Heart left ventricle (tissue), 16 donors: ENCODE measurements at places on chromosomes 16 and 17. TPM values are rescaled to one million over a fixed set of nuclear protein-coding genes. Genes with fewer than 3 reads are reported as not detected.

DNA sequence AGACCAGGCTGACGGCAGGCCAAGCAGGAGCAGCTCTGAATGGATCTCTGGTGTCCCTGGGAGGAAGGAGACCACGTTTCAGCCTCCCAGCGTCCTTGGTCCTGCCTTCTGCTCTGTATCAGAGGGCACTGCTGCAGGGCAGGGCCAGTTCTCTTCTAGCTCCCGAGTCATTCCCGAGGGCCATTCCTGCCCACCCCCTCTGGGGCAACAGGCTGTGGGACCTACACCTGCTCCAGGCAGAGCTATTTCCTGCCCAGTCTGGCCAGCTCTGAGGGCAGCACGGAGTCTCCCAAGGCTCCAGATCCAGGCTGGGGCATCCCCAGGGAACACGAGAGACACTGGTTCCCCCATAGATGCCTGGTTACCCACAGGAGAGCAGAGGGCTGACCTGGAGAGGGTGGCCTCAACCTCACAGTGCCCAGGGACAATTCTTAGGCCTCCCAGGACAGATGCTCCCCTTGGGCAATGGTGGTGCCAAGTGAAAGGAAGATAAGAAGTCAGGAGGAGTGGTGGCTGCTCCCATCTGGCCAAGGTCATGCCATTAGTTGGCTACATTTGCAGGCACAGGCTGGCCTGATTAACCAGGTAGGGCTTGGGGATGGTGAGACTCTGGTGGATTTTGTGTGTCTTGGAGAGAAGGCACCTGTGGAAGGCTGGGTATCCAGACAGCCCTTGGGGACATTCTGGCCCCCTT, 2.0 kb downstream of the WFIKKN2 start:
- H3K36me3 ChIP-seq, result no peaks in the 10 kb centered on the region
- H3K4me3 ChIP-seq, result no peak overlapping the region
- DNase-seq, result no peak
- H3K27ac ChIP-seq, result no peak overlapping the region
- H3K4me1 ChIP-seq, result peaks cover 6% of the 10 kb centered on the region

- H3K36me3 ChIP-seq, result no peaks in the 10 kb centered on the region
- H3K27me3 ChIP-seq, result no peaks in the 10 kb centered on the region
- no peak overlapping the region for H3K27ac ChIP-seq
Measured at GRCh38 chr16:1188432-1189189, 35.7 kb downstream of the CACNA1H start.

- no peaks in the 10 kb centered on the region for H3K36me3 ChIP-seq
- peaks cover 11% of the 10 kb centered on the region for H3K27me3 ChIP-seq
- DNase-seq, result no peak
- peaks cover 6% of the 10 kb centered on the region for H3K4me1 ChIP-seq
- H3K27ac ChIP-seq, result no peak overlapping the region
Measured at GRCh38 chr17:3963237-3964201, 718 bp downstream of the ATP2A3 start.

- H3K4me1 ChIP-seq, result no peaks in the 10 kb centered on the region
- H3K27me3 ChIP-seq, result no peaks in the 10 kb centered on the region
- no peak for DNase-seq
- H3K36me3 ChIP-seq, result no peaks in the 10 kb centered on the region
- H3K4me3 ChIP-seq, result no peak overlapping the region
- no peak overlapping the region for H3K27ac ChIP-seq
Measured at GRCh38 chr17:70795620-70796019, 626.3 kb downstream of the KCNJ2 start.

DNA sequence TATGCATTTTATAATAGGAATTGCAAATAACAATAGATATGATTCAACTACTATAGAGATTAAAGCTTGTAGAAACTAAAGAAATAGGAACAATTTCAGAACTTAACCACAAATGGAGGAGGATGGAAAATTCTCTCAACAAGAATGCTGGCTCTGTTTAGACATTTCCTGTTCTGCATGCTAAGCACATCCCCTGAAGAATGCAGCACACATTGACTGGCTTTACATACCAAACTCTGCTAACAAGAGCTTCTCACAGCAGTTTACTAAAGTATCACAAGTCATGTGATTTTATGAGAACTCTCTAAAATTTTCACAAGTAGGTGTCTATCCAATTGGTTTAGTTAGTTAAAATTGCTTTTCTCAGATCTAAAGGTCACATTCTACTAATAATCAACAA, 85.2 kb downstream of the SPAG9 start:
- no peaks in the 10 kb centered on the region for H3K4me1 ChIP-seq
- no peak overlapping the region for H3K27ac ChIP-seq
- no peak overlapping the region for H3K4me3 ChIP-seq
- no peak for DNase-seq
- H3K36me3 ChIP-seq, result no peaks in the 10 kb centered on the region

DNA sequence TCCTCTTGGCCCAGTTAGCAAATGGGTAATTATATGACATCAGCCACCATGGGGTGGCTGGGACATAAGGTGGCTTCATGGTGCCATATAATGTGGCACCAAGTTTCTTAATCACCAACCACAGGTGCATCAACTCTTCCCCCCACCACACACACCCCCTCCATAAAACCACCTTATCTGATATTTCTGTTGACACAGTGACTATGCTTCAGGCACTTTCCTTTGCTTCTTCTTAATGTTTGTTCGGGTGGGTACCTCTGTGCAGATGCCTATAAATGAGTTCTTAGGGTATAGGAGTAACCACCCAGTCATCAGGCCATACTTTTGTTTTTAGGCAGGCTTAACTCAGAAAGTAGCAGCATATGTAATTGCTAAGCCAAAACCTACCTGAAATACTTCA, 29.5 kb downstream of the RNF43 start:
- H3K4me1 ChIP-seq, result no peaks in the 10 kb centered on the region
- no peak overlapping the region for H3K4me3 ChIP-seq
- H3K27me3 ChIP-seq, result no peaks in the 10 kb centered on the region
- no peak overlapping the region for H3K27ac ChIP-seq

DNA sequence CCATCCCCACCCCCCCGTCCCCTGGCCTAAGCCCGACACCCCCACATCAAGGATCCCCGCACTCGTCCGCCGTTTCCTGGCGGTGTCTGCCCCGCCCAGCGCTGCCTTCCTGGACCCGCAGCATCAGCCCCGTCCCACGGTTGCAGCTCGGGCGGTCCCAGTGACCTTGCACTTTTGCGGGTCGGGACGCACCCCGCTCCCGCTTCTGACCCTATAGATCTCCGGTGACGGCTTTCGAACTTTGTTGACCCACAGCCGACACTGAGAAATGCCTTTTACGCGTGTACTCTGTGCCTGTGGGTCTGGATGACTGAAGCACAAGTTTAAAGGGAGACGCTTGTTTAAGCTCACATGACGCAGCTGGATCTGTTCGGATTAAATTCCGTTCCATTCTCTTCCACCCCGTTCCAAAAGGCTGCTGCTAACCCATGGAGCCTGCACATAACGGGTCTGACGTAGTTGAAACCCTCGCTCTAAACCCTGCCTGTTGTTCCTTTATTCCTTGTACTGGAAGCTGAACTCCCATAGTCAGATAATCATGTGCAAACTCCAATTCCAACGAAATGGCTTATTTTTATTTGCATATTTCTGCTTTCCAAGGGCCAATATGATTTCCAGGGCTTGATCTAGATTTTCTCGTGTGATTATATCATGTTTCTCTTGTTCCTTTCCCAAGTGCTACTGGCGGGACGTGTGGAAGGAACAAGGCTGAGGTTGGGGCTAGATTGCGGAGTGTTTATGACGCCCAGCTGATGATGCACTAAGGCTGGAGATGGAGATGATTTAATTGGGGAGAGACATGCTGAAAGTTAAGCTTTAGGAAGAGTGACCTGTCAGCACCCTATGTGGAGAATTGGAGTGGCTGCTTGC, 834 bp downstream of the FLYWCH1 start:
- peak overlapping the region; percentile 95 for H3K27ac ChIP-seq
- H3K4me3 ChIP-seq, result peak overlapping the region; percentile 96
- peak; percentile 38 for DNase-seq
- no peaks in the 10 kb centered on the region for H3K27me3 ChIP-seq

GRCh38 chr17:41413353-41413957, 10.9 kb downstream of the KRT37 start:
- H3K36me3 ChIP-seq, result no peaks in the 10 kb centered on the region
- H3K27ac ChIP-seq, result no peak overlapping the region
- no peaks in the 10 kb centered on the region for H3K27me3 ChIP-seq
- peaks cover 3% of the 10 kb centered on the region for H3K4me1 ChIP-seq
- no peak overlapping the region for H3K4me3 ChIP-seq

DNA sequence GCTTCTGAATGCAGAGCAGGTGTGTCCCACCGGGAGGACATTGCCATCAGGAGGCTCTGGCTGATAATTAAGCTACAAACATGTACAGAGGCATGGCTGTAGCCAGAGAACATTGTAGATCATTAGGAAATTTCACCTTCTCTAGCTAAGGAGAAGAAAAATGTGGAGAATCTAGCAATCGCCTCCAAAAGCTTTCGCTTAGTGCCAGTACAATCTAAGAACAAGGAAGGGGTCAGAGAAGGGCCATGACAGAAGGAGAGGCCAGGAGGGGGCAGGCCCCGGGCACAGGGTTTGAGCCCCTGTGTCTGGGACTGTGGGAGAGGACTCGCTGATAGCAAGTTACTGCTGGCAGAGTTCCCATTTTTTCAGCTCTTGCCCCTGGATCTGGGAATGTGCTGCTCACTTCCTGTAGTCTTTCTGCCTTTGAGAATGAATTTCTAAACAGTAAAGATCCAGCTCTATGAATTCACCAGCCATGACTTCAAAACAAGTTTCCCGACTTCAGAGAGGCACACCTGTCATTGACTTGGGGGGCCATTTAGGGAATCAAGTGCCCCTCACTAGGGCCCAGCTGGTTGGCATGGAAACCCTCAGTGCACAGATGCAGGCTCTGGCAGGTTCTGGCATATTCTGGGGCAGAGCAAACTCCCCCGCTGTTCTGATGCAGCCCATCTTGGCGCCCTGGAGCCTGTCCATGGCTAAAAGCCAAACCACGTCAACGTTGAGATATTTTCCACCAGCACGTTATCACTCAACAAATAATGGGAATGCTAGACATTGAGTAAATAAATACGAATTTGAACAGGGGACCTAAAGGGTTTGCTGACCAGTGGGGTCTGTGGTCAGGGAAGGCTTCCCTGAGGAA, 59.5 kb upstream of the CACNG4 start:
- DNase-seq, result no peak
- peaks cover 7% of the 10 kb centered on the region for H3K4me1 ChIP-seq
- H3K27me3 ChIP-seq, result no peaks in the 10 kb centered on the region
- H3K27ac ChIP-seq, result peak overlapping the region; percentile 26

DNA sequence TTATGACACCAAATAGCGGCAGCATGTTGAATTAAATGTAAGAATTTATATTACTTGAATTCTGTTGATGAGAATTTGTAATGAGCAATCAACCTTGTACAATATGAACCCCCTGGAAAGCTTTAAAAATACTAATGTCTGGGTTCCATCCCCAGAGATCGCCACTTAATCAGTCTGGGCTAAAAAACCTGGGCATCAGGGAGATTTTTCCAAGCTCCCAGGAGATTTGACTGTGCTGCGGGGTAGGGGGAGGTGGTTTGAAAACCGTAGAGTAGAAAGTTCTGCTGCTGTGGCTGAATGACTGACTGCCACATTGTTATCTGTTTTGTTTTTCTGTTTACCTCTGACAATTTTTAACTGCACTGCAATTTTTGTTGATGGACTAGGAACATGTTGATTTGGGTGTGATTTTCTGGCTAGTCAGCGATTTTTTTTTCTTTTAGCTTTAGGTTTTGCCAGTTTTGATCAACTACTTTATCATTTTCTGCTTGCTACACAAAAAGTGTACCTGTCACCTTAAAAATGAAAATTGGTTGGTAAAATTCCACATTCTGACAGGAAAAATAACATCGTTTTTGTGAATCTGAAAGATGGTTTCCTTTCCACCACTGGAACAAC, 79.3 kb downstream of the PCTP start:
- H3K27ac ChIP-seq, result no peak overlapping the region
- no peaks in the 10 kb centered on the region for H3K4me1 ChIP-seq
- H3K36me3 ChIP-seq, result no peaks in the 10 kb centered on the region
- DNase-seq, result no peak

DNA sequence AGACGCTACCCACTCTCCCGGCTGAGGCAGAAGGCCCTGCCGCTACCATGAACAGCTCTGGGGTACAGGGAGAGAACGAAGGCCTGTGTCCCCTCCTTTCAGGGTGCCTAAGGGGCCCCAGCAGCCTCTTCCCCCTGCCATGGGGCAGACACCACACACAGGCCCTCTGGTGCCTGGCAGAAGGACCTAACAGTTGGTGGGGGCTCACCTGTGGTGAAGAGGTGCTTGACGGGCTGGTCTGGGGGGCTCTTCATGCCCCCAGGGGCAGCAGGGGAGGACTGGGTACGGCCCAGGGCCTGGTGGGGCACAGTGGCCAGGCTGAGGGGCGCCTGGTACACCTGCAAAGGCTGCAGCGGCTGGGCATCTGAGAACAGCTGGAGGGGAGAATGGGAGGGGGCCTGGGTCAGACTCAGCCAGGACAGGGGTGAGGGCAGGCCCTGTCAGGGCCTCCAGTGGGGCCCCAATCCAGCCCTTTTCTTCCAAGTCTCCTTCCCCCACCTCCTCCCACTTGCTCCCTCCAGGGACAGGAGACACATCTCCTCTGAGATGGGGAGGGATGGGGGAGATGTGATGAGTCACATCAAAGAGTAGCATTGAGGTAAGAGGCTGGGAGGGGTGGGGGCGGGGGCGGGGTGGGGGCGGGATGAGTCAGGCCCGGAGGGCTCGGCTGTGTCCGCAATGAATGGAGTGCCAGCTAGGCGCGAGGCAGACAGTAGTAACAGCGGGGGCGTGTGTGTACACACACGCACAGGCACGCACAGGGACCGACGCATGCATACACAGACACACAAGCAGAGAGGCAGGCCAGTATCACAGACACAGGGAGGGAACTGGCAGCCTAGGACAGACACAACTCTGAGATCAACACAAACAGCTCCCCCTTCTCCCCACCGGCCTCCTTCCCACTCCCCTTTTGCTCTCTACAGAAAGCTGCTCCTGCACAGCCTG, 16.1 kb downstream of the G6PC3 start:
- H3K27ac ChIP-seq, result peak overlapping the region; percentile 64
- DNase-seq, result no peak
- no peak overlapping the region for H3K4me3 ChIP-seq
- H3K36me3 ChIP-seq, result peaks cover 22% of the 10 kb centered on the region
- no peaks in the 10 kb centered on the region for H3K27me3 ChIP-seq

DNA sequence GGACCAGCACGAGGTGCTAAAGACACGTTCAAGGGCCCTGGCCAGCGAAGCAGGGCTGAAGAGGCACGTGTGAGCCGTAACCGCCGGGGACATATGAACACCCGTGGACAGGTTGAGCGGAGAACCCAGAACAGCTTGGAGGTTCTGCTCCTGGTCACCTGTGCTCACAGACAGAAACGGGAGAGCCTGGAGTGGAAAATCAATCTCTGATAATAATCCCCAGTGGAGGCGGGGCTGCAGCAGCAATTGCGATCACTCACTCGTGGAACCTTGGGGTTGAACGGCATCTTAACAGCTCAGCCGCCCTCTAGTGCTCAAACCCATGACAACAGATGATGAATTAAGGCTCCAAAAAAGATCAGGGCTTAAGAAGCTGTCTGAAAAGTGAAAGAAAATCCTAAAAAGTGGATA, 25.6 kb downstream of the WIPI1 start:
- H3K4me1 ChIP-seq, result peaks cover 25% of the 10 kb centered on the region
- no peak for DNase-seq
- no peak overlapping the region for H3K4me3 ChIP-seq
- H3K27me3 ChIP-seq, result no peaks in the 10 kb centered on the region
- peak overlapping the region; percentile 45 for H3K27ac ChIP-seq
- H3K36me3 ChIP-seq, result peaks cover 95% of the 10 kb centered on the region

- peaks cover 6% of the 10 kb centered on the region for H3K4me1 ChIP-seq
- DNase-seq, result no peak
- peaks cover 62% of the 10 kb centered on the region for H3K36me3 ChIP-seq
- no peak overlapping the region for H3K4me3 ChIP-seq
- no peaks in the 10 kb centered on the region for H3K27me3 ChIP-seq
Measured at GRCh38 chr16:68339214-68339613, 28.4 kb downstream of the PRMT7 start.

INTS2 gene
- 10.3 TPM for total RNA-seq

GSG1L gene
- not detected for total RNA-seq

PRR29 gene
- not detected for total RNA-seq

TMEM219 gene
- 110 TPM for total RNA-seq

ATF7IP2 gene
- 37.4 TPM for total RNA-seq

CLEC18A gene
- not detected for total RNA-seq

KRT36 gene
- total RNA-seq, result not detected
